Hippocampal formation (tissue), 2 donors: ENCODE measurements at places on chromosomes 7 and 10.

DNA sequence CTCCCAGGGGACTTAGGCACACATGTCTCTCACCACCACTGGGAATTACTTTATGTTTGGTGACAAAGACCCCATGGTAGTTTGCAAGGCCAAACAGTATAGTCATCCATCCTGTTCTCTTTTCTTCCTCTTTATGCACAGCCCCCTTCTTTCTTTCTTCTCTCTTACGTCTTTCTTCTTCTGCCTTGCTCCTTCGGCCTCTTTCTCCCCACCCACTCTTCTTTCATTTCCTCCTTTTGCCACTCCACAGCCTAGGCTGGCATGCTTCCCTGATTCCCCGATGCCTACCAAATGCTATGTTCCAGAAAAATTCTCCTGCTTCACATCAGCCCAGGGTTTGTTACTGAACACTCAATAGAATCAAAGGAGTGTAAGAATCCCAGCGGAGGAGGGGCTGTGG, 62.4 kb upstream of the MKLN1 start:
- no peak for DNase-seq

DNA sequence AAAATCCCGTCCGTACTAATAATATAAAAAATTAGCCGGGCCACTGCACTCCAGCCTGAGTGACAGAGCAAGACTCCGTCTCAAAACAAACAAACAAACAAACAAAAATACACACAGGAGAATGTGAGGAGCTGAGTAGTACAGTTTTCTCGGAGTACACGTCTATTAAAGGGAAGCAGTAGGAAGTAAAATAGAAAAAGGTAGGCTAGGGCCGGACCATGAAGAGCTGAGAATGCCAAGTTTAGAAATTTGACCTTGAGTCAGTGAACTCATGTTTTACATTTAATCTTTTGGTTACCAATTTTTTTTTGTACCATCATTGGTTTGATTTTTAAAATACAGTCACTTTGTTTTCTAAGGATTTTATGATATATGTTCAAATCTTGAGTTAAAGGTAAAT, 64.1 kb downstream of the KAT6B start:
- DNase-seq, result no peak

- no peak for DNase-seq
These were observed 65.3 kb downstream of the SEPTIN7 start for GRCh38 chr7:35866186-35866585.

DNA sequence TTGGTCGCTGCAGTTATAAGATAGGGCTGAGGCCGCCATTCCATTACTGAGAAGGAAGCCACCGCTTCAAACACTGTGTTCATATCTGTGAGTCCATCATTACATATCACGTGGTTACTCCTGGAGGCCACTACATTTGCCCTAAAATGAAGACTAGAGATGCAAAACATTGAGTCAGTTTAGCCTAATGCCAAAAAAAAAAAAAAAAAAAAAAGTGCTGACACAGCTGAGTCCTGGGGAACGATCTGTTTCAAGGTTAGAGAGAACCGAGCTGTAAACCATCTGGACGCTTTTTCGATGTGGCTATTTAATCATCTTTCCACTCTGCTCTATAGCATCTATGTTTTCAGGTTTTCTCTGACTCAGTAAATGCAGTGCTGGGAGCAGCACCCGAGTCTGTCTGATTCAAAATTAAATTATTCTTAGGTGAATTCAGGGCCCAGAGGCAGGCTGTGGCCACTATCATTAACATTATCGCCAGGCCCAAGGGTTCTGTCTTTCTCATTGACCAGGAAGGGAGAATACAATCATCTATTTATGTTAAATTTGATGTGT, 449.1 kb downstream of the PAXIP1 start:
- DNase-seq, result no peak

DNA sequence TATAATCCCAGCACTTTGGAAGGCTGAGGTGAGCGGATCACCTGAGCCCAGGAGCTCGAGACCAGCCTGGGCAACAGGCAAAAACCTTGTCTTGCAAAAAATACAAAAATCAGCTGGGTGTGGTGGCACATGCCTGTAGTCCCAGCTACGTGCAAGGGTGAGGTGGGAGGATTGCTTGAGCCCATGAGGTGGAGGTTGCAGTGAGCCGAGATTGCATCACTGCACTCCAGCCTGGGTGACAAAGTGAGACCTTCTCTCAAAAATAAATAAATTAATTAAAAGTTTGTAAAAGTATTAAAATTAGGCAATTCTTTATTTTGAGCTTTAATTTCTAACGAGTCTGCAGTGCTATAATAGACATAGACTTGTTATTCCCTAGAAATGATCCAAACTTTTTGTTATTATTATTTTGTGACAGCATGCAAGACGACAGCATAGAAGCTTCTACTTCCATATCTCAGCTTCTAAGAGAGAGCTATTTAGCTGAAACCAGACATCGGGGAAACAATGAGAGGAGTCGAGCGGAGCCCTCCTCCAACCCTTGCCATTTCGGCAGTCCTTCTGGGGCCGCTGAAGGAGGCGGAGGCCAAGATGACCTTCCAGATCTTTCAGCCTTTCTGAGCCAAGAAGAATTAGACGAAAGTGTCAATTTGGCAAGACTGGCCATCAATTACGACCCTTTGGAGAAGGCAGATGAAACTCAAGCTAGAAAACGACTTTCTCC, 11.9 kb downstream of the MYPN start:
- no peak for DNase-seq

GRCh38 chr10:80553436-80553835, 15.7 kb downstream of the SH2D4B start:
- DNase-seq, result no peak

GRCh38 chr7:44750921-44751571, 2.4 kb downstream of the ZMIZ2 start:
- no peak for DNase-seq

GRCh38 chr10:77591238-77591880, 46.2 kb downstream of the KCNMA1 start:
- no peak for DNase-seq

DNA sequence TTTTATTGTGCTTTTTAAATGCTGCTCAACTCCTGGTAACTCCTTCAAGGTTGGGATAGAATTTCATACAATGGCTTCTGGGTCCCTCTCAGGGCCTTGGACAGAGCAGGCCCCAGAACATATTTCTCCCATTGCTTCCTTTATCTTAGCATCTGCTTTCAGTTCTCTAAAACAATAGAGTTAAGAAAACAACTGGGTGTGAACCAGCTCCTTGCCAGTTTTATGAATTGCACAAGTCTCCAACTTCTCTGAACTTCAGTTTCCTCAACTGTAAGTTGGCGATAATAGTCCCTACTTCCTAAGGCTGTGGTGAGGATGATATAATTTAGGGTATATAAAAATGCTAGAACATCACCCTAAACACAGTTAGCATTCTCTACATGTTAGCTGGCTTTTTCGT, 77.0 kb upstream of the INHBA start:
- DNase-seq, result no peak

GRCh38 chr7:10116511-10116910, 857.2 kb upstream of the PHF14 start:
- DNase-seq, result no peak

GRCh38 chr7:47473499-47474210, 108.3 kb downstream of the TNS3 start:
- no peak for DNase-seq

DNA sequence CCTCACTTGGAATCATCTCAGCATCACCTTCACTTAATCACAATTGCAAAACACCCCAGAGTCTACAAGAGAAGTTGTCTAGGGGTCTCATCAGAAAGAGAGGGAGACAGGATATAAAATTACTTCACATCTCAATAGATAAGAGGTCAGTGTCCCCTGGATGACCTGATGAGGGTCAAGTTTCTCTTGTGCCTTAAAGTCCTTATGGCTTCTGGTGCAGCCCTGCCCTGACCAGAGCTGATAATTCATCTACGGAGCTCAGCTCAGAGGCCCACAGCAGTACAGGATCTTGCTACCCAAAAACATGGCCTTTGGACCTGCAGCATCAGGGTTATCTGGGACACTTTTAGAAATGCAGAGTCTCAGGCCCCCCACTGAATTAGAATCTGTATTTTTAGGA, 111.1 kb upstream of the GLI3 start:
- DNase-seq, result no peak

DNA sequence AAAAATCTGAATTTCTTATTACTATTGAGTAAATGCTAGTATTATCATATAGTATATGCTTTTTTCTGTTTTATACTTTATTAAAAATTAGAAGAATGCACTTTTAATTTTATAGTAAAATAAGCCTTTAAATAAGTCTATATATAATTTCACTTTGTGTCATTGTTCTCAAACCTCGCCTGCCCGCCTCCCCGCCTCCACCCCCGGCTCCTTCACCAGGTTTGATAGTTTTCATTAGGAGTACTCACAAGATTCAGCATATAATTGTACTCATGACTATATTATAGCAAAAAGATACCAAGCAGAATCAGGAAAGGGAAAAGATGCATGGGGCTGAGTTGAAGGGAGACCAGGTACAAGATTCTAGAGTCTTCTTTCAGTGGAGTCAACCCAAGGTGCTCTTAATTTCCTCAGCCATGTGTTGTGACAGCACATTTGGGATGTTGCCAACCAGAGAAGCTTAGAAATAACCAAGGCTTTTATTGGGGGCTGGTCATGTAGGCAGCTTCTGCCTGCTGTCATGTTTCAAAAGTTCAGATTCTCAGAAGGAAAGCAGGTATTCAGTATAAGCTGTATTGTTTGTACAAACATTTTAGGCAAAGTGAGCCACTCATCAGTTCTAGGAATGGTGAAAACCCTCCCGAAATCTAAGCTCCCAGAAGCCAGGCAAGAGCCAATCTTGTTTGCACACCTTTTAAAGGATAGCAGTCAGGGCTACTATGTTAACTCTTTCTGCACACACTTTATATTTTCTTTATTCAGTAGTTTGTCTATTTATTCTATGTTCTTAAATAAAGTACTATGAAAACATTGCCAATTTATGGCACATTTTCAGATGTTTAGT, 12.3 kb downstream of the NHLRC2 start:
- DNase-seq, result no peak

DNA sequence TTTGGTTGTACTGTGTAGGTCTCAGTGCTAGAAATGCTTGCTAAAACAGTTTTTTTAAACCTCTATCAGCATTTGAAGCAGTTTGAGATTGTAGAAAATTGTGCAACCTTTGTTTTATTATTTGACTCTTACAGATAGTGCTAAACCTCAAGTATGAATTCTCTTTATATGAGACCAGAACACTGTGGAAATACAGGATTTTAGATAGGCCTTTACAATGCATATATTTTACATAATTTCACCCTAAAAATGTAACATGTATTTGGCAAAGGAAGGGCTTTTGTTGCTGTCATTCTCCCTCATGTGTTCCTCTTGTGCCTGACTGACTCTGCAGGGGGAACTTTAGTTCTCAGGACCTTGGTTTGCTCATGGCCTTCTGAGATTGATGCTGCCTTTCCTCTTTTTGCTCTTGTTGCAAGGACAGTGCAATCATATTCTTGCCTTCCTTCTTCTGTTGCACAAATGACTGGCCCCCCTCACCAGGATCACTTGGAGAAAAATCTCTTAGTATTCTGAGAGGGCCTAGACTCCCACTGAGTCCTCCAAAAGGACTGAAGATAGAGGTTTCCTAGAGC, 188.7 kb downstream of the PPP1R9A start:
- DNase-seq, result no peak

DNA sequence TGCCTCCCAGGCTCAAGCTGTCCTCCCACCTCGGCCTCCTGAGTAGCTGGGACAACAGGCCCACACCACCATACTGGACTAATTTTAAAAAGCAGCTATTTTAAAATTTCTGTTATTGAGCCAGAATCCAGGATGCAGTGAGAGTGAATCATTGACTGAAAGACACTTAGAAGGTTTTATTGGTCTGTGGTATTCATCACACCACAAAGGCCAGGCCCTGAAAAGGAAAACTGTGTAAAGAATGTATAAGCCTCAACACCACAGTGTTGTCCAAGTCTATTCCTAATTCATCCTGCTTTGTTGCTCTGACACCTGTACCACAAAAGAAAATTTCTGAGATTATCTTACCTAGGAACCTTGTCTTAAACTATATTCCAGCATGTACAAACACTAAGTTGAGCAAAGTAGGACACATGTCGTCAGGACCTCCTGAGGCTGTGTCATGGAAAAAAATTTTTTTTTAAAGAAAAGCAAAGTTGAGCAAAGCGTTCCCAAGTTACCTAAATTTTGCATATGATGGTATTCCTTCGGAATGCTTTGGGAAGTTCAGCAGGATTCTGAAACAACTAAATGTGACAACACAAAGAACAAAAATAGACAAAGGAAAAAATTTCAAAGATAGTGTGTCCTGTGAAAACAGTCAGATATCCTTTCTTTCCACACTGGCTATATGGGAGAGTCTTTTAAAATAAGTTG, 129.6 kb upstream of the MKLN1 start:
- DNase-seq, result no peak

- DNase-seq, result no peak
These were observed 88.2 kb upstream of the SEMA3C start for GRCh38 chr7:81007051-81007450.

GRCh38 chr7:111129435-111129834, 38.5 kb downstream of the LRRN3 start:
- no peak for DNase-seq

DNA sequence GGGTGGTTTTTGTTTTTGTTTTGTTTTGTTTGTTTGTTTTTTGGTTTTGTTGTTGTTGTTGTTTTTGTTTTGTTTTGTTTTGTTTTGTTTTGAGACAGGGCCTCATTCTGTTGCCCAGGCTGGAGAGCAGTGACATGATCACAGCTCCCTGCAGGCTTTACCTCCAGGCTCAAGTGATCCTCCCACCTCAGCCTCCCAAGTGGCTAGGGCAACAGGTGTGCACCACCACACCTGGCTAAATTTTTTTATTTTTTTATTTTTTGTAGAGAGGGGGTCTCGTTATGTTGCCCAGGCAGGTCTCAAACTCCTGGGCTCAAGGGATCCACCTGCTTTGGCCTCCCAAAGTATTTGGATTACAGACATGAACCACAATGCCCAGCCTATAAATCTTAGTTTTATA, 115.9 kb upstream of the NFE2L3 start:
- no peak for DNase-seq

GRCh38 chr7:27840313-27840712, 100.4 kb downstream of the TAX1BP1 start:
- no peak for DNase-seq

DNA sequence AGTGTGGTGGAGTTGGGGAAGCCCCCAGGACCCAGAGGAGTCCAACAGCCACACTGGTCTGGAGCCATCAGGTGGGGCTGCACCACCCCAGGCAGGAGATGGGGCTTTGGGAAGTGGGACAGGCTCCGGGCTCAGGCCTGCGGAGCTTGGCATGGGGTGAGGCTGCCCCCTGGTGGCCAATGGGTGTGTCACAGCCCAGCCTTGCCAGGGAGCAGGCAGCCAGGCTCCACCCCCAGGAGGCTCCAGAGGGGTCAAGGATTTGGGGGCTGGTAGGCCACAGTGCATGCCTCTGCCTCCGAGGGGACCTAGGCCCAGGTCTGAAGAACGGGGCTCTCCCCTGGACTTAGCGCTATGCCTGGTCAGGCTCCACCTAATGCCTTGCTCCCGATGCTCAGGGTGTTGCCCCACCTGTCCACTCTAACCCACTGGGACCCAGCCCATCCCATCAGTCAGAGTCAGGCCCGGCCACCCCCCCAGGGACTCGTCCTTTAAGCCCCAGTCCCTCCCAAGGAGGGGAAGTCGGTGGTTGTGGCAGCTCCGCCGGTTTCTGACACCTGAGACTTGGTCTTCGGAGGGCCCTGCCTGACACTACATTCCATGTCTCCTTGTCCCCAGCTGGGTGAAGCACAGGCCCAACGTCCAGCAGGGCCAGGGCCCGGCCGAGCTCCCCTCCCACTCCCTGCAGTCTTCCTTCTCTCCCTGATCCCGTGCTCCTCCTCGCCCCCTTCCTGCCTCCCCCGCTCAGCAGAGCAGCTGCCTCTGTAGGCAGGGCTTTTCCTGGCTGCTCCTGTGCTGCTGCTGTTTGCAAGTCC, 11.3 kb upstream of the SAMD8 start:
- no peak for DNase-seq

- no peak for DNase-seq
These were observed 25.5 kb downstream of the CFAP70 start for GRCh38 chr10:73333202-73333601.
